CD4-positive, alpha-beta T cell treated with Interleukin-21 for 1 hour (primary cell): ENCODE measurements at places on chromosomes 7 and 10.

DNA sequence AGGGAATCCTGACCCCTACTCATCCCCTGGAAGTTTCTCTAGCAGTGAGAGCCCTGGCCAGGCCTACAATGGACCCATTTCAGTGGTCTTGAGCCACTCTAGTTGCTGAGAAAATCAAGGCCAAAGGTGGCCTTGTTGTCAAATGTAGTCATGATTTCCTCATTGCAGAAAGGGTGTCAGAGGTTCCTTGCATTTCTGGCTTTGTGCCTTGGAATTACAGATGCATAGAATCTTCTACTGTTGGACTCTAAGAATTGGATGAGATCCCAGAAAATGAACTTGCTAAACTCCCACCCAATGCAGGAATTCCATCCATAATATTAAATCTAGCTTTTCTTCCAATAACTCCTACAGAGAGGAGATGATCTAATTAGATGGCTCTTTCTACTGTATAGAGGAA lies 12.2 kb downstream of the CPA2 start:
- DNase-seq = no peak

- DNase-seq = no peak
Observed at GRCh38 chr10:70267161-70267933, 16.5 kb downstream of the NPFFR1 start.

- DNase-seq = no peak
Observed at GRCh38 chr7:129903935-129904334, 48.8 kb downstream of the UBE2H start.

GRCh38 chr7:20404320-20404719 lies 73.6 kb downstream of the ITGB8 start:
- no peak for DNase-seq

GRCh38 chr7:8455426-8455825 lies 22.0 kb downstream of the NXPH1 start:
- no peak for DNase-seq

- DNase-seq = no peak
Observed at GRCh38 chr7:148337246-148337965, 253.2 kb upstream of the C7orf33 start.

- no peak for DNase-seq
Observed at GRCh38 chr10:119537953-119538630, 4.4 kb downstream of the RGS10 start.

DNA sequence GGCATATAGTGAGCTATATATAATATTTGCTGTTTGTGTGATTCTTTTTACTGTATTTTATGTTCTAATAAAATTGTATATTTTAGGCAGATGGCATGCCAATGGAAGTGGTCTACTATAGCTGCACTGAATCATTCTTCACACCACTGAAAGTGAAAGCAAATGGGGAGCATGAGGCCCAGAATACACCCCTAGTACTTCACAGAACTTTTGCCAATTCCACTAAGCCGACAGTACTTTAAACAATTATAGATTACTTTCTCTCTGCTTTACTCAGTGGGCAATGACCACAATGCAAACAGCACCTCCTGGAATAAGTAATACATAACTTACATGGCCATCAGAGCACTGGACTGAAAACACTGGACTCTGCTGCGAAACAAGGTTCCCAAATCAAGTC lies 70.2 kb downstream of the ANKRD26 start:
- DNase-seq = no peak

DNA sequence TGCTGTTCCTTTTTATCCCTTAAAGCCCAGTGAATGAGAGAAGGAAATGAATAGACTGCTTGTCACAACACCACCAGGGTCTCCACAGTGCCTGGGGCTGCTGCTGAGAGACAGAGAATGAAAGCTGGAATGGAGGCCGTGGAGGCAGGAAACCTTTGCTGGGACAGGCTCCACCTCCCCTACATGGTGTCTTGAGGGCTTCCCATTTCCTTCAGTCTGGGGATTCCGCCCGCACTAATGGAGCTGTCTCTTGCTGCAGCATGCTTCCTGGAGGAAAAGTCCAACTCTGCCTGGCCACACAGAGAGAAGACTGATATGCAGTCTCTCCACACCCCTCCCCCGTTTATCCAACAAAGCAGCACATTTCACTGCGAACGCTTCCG lies 54.5 kb downstream of the LRRC4 start:
- DNase-seq = no peak

GRCh38 chr10:98235846-98236245 lies 32.1 kb downstream of the LOXL4 start:
- DNase-seq = no peak

- peak; percentile 56 for DNase-seq
Observed at GRCh38 chr10:62054830-62055229, 153.3 kb downstream of the ARID5B start.

DNA sequence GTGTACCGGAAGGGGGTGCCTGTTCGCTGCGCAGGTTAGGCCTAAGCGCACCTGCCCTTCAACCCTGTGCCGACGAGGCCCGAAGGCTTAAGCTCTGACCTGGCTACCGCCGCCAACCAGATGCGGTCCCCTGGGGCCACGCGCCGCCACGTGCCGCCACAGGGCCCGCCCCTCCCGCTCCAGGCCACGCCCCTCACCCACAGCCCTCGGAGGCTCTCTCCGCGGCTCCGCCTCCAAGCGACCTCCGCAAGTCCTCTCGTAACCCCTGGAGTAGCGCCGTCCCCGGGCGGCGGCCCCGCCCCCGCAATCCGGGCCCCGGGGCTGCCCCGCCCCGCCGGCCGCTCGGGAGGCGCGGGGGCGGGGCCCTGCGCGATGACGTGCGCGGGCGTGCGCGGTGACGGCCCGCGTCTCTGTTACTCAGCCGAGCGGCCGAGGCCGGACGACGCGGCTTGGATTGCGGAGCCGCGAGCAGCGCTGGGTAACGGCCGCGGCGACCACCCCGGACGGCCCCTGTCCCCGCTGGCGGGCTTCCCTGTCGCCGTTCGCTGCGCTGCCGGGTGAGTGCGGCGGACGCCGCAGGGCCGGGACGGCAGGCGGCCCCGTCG lies at the start of gene MAPK8:
TSS of gene MAPK8 (plus strand) at position 413 of the 605 bp plus-strand sequence. CDS start 94,984 bp downstream, outside the sequence.
- peak; percentile 96 for DNase-seq

- no peak for DNase-seq
Observed at GRCh38 chr10:131870831-131871672, 29.8 kb upstream of the PPP2R2D start.

DNA sequence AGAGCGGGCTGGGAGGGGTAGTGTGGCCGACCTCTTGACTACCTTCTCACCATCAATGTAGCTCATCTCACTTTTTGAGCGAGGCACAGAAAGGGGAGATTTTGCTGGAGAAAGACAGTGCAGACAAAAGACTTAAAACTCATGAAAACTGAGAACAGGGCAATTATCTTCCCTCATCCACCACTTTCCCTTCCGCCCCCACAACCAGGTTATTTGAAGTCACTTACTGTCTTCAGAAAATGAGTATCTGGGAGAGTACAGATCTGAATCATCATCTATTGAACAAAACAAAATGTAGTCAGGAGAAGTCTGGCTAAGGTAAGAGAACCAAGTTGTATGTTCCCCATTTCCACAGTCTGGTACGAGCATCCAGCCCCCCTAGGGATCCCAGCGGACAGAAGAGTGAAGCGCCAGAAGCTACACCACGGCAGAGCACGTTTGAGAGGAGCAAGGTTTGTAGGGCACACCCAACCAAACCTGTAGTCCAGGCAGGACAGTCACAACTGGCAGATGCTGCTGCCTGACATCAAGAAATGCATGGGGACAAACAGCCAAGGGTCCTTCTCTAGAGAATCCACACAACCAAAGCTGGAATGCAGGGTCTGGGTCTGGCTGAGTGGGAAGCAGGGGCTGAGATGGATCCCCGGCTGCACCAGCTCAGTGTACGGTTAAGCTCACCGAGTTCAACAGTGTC lies 93.4 kb upstream of the PDLIM1 start:
- DNase-seq = no peak

GRCh38 chr10:19488592-19489280 lies 327.5 kb upstream of the PLXDC2 start:
- no peak for DNase-seq

- DNase-seq = no peak
Observed at GRCh38 chr7:155203059-155203881, 94.4 kb upstream of the INSIG1 start.

GRCh38 chr7:101823096-101823495 lies 5.7 kb downstream of the CUX1 start:
- DNase-seq = no peak

DNA sequence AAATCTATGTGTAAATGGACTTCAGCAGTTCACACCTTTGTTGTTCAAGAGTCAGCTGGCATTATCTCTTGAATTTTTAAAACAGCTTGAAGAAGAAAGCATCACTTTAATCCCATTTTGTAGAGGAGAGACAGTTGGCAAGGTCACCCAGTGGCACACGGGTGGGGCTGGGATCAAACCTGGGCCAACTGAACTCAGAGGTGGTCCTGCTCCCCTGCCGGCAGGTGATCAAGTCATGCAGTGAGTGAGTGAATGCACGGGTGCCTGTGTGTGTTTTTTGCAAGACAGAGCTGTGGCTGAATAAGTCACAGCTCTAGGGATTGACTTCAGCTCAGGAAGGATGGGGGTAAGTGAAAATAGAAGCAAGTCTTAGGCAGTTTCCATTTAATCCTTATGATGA lies 9.5 kb downstream of the GHRHR start:
- DNase-seq = no peak

DNA sequence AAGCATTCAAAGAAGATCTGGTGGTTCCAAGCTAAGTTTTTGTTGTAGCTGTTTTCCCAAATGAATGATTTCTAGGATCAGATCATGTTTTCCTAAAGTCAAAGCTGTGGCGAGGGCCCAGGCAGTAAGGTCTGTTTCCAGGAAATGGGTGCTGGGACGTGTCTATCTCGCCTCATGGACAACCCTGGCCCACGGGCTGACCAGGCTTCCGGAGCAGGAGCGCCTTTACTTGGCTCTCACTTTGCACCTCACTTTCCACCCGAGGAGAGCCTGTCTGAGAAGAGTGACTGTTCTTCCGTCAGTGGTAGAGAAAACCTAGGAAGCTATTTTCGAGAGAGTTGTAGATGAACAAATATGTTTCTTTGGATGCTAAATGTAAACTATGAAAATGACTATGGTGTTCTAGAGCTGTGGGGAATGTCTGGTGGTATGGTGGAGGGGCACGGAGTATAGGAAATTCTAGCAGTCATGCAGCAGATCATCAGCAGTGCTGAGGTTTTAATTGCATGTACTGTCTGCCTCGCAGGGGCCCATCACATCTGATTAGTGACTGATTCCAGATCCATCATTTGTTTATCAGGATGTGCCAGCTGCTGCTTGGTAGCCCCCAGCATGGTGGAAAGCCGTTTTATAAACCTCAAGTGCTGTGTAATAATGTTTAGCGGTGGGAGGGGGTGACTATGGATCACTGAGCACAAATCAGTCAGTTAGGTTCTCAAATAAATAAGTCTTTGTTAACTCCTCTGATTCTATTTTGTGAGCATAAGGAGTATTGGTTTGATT lies 66.6 kb downstream of the VWC2 start:
- no peak for DNase-seq

GRCh38 chr10:110504111-110504735 lies 6.5 kb downstream of the DUSP5 start:
- DNase-seq = peak; percentile 88

DNA sequence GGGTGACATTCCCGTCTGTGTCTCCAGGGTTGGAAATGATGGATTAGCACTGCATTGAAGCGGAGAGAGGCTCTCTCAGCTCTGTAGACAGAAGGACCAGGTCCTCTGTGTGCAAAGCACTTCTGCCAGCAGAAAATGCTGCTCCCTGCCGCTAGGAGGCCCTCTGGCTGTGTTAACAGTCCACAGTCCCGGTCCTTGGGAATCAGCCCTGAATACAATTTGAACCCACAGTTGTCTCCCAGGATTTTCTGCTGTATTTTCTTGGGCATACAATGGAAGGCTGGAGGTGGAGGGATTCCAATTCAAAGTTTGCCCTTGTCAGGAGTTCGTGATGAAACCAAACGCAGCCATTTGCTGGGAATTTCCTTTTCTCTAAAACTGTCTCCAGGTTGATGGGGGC lies 205.2 kb downstream of the GLRX3 start:
- DNase-seq = no peak

DNA sequence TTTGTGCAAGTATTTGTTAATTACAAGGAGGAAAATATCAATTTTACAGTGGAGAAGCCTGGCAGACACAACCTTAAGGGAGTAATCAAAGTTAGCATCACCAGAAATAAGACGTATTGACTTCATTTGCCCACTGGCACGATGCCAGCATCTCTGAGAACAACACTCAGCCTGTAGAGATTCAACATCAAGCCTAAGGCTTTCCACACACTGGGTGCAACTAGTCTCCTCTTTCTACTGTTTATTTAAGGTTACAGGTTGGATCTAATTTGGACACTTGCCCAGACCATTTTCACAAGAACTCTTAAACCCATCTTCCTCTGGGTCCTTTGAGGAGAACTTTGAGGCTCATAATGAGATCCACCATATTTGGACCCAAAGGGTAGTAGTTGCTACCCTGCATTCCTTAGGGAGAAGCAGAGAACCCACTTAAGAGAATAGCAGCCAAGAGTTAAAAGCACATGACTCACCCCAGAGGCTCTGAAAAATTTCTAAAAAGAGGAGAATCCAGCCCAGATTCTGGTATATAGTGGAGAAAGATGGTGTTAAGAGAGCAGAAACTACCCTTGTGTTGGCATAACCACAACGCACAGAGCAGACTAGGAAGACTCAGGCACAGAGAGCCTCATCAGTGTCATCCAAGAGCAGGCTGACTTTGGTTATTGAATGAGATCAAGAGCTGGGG lies 97.3 kb downstream of the CCDC71L start:
- no peak for DNase-seq

DNA sequence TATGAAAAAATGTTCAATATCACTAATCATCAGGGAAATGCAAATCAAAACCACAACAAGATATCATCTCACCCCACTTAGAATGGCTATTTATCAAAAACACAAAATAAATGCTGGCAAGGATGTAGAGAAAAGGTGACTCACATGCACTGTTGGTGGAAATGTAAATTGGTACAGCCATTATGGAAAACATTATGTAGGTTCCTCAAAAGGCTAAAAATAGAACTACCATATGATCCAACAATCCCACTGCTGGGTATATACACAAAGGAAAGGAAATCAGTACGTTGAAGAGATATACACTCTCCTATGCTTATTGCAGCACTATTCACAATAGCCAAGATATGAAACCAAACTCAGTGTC lies 50.2 kb downstream of the CDK1 start:
- no peak for DNase-seq

DNA sequence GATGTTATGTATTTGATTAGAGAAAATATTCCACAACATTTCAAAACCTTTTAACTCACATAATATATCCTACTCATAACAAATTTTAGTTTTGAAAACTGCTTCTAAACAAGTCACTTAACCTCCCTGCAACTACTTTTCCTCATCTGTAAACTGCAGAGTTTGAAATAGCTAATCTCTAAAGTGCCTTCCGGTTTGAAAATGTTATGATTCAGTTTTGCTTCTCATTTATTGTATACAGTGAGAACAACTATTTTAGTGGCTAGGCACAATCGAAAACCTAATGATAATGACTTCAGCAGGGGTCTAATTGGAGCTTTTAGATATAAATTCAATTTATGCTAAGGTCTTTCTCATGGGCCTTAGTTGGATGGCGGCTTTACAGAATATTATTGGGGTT lies 30.7 kb upstream of the TEX47 start:
- no peak for DNase-seq

- no peak for DNase-seq
Observed at GRCh38 chr10:109678857-109679256, 244.5 kb downstream of the XPNPEP1 start.

GRCh38 chr7:90262438-90262837 lies 17.5 kb downstream of the CFAP69 start:
- DNase-seq = no peak
